ENCODE measurements at places on chromosomes 12 and 14.

DNA sequence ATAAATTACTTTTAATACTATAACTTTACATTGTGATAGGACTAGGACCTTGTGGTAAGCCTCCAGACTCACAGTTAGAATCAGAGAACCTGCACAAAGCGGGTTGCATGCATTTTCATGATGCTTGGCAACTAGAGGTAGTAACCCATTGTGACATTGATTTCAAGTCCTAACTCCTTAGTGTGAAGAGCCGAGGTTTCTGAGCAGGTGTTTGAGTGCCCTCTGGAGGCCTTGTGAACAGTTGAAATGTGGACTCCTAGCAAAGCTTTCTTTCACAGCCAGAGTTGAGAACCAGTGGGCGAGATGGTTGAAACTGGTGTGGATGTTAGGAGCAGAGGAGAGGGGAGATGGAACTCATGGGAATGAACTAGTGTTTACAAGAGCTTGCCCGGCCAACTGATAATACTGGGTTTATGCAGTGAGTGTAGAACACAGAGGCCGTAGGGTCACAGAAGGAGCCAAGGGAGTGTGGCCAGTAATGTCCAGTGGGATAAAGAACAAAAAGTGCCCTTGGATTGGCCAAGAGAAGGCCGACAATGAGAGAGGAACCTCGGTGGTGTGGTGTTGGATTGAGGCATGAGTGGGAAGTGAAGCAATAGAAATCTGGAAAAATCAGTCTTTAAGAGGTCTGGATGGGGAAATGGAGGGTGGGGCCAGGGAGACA is 10.9 kb downstream of the ZNF664 start:
- DNase-seq = no peak

DNA sequence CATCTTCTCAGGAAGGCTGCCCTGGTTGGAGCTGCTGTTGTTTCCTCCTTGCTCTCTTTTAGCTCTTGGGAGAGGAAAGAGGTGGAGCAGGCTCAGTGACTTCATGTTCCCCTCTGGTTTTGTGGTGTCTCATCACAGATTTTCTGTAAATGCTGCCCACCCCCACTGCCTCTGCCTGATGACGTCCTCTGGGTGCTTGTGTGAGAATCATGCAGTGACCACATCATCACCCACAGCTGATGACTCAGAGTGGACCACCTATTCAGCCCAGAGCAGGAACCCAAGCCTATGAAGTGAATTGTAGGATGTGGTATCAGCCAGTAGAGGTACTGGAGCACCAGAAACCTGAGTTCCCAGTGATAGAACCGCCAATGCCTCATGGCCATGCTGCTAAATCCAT is at the start of gene GZMB:
Gene GZMB, minus strand, starts transcription at position 33 of the 400 bp plus-strand sequence. Its CDS starts 30 bp downstream, at position 3.
- DNase-seq = no peak

GRCh38 chr12:65665817-65666216 is 158.5 kb upstream of the HMGA2 start:
- no peak for DNase-seq

- DNase-seq = no peak
These were observed 1156.8 kb downstream of the SLC16A7 start for GRCh38 chr12:60752589-60752988.

GRCh38 chr12:95721320-95721719 is 69.2 kb downstream of the NTN4 start:
- DNase-seq = no peak

GRCh38 chr12:52846356-52846970 is 2.3 kb downstream of the KRT78 start:
- no peak for DNase-seq

DNA sequence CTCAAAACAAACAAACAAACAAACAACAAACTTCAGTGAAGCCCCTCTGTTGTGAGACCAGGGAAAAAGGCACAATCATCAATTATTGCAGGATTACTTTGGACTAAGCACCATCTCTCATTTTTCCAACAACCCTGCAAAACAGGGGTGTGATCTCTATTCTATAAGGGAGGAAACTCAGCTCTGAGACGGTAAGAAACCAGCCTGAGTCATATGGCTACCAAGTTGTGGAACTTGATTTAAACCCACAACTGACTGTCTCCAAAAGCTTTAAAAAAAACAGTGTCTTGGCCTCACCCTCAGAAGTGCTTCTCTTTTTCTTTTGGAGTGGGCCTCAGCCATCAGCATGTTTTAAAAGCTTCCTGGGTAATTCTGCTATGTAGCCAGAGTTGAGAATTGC is 49.8 kb downstream of the RIN3 start:
- DNase-seq = no peak

DNA sequence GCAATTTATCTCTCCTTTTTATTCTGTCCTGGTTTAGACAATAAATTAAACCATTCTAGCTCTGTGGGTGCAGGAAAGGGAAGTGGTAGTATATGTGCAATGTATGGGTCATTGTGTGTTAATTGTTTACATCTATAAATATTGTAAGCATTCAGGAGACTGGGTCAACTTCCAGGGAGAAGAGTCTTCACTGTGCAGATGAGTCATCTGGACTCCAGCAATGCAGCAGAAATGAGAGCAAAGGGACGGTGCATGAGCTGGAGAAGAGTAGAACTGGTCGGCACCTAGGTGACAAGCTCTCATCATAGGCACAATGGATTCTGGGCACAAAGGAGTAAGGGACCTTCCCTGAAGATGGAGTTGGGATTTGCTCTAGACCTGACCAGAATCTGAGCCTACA is 211.1 kb upstream of the DAAM1 start:
- no peak for DNase-seq

DNA sequence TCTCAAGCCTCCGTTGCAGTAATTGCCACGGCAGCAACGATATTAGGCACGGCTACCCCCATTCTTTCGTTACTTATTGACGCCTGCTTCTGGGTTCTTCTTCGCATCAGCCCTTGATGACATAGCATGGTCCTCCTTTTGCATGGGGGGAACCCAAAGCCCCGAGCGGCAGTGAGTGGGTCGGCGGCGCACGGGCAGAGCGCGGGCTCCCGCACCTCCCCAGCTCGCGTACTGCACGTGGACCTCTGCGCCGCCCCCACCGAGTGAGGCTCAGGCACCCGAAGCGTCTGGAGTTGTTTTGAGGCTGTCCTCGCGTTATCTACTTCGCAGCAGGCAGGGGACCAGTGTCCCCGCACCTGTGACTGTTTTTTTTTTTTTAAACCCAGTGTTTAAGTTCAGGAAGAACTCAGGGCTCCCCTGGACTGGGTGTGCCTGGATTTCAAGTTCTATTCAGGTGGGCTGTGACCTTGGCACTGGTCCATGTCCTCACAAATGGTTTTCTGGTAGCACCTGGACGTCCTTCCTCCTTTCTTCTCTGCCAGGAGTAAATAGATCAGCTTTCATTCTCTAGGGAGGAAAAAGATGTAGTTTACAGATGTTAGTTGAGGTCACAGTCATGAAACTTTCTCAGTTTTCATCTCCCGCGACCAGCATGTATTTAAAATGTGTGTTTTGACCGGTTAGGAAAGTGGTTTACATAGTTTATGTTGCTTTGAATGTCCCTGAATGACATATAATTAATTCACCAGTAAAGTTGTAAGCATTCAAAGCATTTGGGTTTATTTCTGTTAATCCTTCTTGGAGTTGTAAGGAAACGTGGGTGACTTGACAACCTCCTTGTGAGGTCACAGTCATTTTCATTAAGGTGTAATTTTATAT is 1.4 kb upstream of the FOXN4 start:
- no peak for DNase-seq

DNA sequence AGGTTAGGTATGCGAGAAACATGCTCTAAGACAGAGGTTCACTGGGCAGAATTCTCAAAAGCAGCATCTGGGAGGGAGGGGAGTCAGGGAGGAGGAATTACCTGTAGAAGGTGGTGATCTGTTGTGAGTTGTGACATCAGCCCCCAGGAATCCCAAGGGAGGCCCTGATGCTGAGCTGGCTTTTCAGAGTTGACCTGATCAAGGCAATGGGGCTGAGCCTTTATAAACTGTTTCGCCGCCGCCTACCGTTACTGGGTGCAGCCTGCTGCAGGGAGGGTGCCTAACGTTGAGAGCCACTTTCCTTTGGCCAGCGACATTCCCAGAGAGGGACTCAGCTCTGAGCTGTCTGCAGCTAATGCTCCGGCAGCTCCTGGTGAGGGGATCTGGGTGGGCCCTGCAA is 257.9 kb upstream of the TMEM132C start:
- DNase-seq = no peak

DNA sequence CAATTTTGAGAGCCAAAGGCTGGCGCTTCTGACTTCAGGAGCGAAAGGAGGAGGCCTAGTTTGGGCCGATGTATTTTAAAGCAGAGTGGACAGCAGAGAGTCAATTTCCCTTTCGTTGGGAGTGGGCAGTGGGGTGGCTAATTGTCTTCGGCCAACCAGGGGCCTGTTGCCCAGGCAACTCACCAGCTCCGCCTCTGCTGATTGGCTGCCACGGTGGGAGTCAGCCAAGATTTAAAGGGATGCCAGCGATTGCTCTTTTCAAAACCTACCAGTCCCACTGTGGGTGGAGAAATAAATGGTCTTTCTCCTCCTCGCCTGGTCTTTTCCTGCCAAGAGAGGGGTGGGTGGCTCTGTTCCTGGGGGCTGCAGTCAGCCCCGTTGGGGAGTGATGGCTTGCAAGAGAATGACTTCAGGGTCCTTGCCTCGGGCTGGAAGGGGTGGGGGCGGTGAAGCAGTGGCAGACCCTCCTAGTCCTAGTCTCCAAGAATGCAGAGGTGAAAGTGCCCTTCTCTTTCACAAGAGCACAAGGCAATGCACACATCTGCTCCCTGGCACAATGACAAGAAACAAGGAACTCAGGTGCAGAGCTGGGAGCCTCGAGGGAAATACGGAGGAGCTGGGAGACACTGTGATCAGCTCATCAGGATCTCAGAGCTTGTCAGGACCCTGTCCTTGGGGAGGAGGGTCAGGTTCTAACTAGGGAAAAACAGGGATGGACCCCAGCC is 37.7 kb downstream of the RASAL1 start:
- no peak for DNase-seq

DNA sequence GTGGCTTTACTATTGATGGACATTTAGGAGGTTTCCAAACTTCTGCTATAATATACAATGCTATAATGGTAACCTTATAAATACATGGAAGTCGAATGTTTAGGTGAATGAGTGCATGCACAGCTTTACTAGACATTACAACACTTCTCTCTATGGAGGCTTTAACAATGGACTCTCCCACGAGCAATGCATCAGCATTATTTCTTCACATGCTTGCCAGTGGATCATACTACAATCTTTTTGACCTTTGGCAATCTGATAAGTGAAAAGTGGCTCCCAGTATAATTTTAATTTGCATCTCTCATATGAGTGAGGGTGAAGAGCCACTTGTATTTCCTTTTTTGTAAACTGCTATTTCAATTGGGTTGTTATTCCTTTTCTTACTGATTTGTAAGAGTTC is 18.2 kb downstream of the RDH12 start:
- no peak for DNase-seq

- no peak for DNase-seq
These were observed 218.9 kb downstream of the MED13L start for GRCh38 chr12:116058574-116058973.

GRCh38 chr12:66241061-66242043 is 52.3 kb downstream of the IRAK3 start:
- DNase-seq = no peak

DNA sequence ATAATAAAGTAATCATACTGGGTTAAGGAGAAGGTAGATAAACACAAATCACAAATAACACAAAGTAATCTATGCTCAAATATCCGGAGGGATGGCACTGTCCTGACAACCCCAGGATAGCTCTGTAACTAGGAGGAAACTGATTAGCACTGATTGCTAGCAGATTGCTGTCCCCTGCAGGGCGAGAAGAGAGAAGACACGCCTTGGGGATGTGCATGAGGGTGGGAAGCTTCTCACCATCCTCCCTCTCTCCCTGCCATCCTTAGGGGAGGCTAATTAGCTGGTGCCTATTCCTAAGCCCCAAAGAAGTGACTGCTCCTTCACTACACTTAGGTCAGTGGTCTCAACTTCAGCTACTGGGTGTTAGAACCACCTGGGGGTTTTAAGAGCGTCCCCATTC is 27.0 kb upstream of the TMEM260 start:
- no peak for DNase-seq

DNA sequence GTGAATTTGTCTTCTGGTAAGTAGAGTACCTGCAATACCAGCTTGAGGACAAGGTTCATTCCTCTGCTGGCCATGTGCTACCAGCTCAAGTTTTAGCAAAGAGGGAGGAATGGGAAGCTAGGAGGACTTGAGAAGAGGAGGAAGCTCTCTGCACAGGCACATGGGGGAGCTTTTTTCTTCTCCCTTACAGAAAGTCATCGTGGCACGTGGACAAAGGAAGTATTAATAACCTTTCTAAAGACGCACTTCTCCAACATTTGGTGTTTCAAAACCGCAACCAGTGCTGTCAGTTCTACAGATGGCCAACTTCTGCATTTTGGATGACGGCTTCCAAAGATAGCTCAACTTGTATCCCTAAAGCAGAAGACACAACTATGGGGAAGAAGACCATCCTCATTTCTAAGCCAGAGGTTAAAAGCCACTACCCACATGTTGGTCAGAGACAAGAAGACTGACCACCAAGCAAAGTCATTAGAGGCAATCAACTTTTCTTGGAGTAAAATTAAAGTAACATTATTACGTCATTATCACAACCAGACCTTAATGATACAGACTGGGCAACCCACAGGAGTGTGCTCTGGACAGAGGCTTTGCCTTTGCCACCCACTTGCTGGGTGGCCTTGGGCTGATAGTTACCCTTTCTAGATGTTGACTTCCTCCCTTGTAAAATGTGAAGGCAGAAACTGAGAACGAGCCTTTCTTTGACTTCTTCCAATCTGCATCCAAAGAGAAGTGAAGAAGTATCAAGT is 12.3 kb upstream of the TMED10 start:
- no peak for DNase-seq

GRCh38 chr14:74804219-74804825 is 41.2 kb downstream of the YLPM1 start:
- no peak for DNase-seq

DNA sequence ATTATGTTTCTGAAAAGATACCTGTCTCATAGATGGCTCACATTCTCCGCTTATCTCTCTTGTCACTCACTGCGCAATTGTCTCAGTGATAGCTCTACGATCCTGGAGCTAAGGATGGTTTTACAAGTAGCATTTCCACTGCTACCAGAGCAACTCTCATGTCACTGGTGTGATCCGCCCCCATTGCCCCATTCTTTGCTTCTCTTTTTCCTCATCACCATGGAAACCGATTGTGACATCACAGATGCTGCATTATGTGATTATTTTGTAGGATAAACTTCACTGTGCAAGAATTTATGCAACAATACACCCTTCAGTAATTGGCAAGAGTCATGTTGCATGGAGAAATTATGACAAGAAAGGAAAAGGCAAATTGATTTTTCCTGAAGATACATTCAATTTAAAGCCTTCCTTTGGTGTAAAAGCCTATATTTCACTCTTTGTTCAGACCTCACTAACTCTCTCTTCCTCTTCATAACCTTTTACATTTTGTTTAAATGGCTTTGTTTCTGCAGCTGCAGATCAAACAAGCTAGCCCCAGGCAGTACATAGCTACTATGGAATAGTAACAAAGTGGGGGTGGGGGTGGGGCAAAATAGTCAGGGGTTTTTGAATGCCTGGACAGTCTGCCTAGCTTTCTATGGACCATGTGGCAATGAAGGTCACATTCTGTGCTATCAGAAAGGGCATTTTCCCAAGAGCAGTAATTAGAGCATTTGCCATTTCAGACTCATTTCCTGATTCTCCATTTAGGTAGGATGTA is 539.8 kb downstream of the NRXN3 start:
- no peak for DNase-seq

- DNase-seq = no peak
These were observed 54.3 kb downstream of the DENND5B start for GRCh38 chr12:31536672-31537071.
